NCI-H2107 (cell line): ENCODE measurements at places on chromosomes 11 and 22.

DNA sequence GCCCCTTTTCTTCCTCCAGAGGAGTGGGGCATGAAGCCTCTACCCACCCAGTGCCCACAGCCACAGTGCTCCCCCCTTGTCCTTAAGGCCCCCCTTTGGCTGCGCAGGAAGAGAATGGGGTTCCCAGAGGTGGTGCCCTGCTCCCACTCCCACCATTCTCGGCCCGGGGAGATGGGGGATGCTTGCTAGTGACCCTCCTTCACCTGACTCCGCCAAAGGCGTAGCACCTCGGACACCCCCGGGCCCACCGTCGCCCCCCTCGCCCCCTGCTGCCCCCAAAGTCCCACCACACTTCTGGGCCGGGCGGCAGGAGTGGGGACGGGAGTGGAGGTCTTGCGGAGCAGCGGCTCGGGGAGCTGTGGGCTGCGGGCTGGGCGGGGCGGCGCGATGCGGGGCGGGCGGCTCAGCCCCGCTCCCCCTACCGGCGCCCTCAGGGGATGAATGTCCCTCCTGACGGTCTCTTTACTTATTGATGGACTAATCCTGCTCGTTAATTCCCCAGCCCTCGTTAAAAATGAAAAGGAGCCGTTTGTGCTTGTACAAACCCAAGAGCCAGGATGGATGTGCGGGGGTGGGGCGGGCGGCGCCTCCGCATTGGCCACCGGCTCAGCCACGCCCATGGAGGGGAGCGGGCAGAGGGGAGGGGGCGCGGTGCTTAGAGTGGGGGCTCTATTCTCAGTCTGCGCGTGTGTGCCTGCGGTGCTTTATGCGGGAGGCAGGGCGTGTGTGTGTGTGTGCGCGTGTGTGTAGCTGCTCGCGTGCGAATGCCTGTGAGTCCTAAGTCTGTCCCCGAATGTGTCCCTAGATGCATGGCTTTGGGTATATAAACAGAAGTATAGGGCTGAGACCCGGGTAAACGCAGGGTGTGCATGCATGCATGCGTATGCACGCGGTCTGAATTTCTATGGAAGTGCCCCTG, 25.6 kb downstream of the SYT7 start:
- DNase-seq = no peak

DNA sequence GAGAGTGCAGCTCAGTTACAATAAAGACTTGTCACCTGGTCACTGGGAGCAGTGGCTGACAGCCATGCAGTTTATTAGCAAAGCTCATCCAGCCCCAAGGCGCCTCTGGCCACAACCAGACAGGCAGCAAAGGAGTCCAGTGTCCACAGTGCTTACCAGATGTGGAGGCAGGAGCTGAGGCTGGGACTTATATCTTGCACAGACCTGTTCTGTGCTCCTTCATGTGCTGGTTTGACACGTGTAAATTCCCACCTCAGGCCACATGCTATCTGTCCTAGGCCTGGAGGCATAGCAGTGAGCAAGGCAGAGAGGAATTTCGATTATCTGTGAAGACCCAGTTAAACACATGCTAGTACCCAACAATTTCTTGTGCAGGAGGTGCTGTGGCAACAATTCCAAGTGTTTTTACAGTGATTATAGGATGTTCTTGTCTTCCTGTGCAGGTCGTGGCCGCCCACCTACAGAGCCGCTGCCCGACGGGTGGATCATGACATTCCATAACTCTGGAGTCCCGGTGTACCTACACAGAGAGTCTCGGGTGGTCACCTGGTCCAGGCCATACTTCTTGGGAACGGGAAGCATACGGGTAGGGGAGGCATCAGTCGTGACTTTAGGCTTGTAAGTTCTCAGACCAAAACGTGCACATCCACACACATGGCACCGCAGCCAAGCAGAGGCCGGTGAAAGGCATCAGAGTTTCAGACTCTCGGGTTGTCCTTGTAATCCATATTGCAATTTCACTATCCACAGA, 9.4 kb downstream of the DGCR8 start:
- no peak for DNase-seq

GRCh38 chr11:84056653-84057376, 770.6 kb upstream of the CCDC90B start:
- DNase-seq = no peak

- no peak for DNase-seq
These were observed 98.9 kb upstream of the ISX start for GRCh38 chr22:34966980-34967565.

- peak; percentile 67 for DNase-seq
These were observed 9.9 kb downstream of the PCSK7 start for GRCh38 chr11:117221775-117222517.

DNA sequence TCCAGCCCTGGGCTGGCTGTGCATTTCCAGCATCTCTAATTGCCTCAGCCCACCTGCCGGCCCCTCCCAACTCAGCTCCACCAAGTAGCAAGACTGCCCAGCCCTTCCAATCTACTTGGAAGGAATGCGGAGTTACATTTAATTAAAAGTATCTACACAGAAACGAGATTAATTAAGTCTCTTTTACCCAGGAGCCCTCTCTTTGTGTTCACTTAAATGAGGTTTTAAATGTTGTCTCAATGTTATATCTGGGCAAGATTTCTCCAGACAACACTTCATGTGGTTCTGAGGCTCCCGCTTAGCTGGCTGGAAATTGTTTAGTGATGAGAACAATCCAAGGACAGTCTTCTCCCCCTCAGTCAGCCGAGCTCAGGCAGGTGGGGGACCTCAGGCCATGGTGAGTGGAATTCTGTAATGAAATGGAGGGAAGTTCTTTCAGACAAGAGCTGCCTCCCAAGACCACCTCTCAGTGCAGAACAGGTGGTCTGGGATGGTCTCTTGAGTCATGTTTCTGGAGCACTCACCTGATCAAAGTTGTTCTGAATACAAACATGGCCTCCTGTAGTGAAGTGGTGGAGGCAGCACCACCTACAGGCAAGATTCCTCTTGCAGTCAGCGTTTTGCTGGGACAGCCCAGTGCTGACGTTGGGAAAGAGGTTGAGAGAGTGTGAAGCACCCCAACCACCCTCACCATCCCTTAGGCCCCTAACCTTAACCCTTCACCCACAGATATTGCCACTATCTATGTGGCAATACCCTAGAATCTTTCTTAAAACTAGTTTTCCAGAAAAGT, 371.6 kb downstream of the CADM1 start:
- no peak for DNase-seq

DNA sequence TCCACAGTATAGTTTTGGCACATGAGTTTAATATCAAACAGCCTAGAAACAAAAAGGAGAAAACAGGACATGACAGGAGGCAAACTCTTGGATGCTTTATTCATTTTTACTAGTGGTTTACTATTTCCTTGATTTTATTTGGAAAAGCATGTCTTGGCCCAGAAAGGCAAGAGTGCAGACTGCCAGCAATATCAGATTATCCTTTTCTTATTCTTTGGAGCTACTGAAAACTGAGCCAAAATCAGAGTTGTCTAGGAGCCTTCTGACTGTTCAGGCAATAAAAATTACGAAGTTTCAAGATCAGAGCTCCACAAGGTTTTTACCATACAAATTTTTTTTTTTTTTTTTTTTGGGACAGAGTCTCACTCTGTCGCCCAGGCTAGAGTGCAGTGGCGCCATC, 16.0 kb downstream of the CELF1 start:
- DNase-seq = no peak

- no peak for DNase-seq
These were observed 13.2 kb downstream of the APOL6 start for GRCh38 chr22:35661464-35661863.
